MV-4-11 (cell line): ENCODE measurements at places on chromosomes 4 and X.

DNA sequence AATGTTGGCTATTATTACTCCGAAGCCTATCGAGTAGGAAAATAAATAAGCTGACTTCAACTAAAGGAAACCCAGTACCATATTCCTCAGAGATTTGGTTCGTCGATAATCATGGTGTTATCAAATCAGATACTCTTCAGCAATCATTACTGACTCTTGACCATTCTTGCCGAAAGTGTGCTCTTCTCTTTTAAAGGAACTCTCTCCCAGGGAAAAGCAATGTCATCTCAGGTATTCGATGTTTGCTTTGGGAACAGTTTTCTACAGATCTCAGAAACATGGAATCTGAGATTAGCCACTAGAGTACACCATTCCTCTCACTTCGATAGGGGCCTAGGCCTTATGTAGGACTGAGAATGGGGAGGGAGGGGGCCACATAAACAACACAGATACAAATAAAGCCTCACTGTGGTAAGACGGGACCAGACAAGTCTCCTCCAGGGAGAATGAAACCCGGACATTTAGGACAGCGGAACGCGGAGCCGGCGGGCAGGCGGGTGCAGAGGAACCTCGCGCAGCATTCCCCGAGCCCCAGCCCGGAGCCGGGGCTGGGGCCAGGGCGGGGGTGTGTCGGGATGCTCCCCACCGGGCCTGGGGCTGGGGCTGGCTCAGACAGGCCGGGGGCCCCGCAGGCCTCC, 581 bp downstream of the DNAJB14 start:
- no peak for DNase-seq

DNA sequence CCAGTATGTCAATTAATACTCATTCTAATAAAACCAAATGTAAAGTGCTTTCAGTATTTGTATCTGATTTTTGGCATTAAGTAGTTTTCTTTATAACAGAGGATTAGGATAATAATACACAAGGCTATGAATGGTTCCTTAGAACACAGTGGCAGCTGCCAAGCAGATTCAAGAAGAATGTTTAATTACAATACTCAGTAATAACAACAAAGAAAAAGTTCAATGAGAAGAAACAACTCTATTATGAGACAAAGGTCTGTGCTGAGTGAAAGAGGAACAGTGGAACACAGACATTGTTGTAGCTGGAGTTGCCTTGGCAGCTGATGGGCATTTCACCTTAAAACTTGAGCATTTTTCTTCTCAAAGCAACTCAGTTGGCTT, 502.6 kb upstream of the NR3C2 start:
- no peak for DNase-seq

DNA sequence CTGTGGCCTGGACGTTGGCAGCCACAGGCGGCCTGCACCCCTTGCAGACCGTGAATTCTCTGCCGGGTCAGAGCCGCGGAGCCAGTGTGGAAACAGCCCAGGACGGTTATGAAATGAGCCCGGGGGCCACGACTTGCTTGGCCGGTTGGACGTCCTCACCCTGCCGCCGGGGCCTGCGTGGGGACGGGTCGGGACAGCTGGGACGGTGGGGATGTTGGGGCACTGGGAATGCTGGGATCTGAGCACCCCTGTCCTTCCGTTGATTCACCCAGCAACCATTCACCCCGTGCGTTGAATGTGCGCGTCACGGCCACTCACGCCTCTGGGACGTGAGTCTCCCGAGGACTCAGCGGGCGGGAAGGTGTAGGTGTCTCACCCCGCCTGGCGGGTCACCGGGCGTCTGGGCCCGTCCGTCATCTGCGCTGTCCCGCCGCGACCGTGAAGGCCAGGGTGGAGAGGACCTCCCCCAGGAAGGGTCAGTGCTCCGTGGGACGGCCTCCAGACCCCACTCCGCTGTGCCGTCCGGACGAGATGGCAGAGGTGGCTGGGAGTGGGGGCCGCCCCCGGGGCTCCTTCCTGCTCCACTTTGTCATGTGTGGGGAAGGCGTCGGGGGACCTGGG, 4.5 kb upstream of the PLCXD1 start:
- DNase-seq = no peak

DNA sequence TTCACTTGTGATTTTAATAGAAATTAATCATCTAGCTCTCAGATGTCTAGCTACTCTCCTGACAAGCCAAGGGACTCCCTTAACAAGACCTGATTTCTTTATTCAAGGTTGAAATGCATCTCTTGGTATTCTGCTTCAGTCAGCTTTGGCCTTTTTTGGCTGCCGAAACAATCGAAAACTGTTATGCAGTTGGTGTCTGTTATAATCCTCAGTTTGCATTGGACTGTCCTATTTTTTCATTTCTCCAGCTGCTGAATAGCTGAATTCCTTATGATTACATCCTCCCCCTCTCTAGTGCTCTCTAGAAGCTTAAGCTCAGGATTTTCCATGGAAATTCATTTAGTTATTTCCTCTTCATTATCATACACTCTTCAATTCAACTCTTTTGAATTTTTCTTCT, 177.2 kb downstream of the TRIML1 start:
- no peak for DNase-seq

DNA sequence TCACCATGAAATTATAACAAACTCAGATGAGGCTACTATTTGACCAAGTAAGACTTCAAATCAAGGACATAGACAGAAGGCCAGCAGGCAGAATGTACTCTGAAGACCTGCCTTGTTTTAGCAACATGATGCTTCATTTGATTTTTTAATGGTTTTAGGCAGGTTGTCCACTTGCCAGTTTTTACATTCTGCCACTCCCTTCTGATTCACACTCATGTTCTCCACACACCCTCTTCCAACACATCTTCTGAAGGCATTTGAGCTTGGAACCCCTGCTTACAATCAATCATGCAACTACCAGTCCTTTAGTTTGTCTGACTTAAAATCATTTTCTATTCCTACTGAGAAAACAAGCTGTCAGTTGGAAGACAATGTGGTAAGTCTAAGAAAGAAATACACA, 114.9 kb upstream of the SMIM31 start:
- no peak for DNase-seq

DNA sequence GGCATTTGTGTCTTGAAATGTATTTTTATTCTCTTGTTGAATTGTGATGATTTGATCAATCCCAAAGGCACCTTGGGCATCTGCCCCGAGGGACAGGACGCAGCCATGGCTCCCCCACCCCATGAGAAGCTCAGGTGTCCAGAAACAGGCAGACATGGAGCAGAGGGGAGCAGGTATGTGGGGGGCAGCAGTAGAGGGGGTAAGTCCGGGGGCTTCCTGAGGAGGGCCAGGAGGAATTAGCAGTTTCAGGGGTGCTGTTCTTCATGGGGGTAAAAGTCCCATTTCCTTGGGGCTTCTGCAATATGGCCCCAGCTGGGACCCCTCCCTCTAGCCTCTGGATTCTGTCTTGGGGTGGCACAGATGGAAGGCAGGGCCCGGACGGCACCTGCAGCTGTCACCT, 67.0 kb upstream of the HMX1 start:
- DNase-seq = no peak

DNA sequence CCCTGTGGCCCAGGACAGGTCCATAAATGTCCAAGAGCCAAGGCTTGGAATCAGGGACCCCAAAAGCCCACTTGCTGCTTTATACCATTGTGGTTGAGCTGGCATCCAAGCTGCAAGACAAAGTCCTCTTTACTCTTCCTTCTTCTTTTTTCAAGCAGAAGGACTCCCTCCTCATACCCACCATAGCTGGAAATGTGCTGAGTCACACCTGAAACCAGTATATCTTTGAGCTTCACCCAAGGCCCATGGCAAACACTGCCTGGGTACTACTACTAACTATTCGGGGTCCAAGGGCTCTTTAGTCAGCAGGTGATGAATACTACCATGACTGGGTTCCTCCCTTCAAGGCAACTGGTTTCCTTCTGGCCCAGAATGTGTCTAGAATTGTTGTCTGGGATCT, 37.3 kb upstream of the NMU start:
- DNase-seq = no peak

- DNase-seq = peak; percentile 91
Observed at GRCh38 chrX:53474707-53475106, 40.5 kb upstream of the HSD17B10 start.

DNA sequence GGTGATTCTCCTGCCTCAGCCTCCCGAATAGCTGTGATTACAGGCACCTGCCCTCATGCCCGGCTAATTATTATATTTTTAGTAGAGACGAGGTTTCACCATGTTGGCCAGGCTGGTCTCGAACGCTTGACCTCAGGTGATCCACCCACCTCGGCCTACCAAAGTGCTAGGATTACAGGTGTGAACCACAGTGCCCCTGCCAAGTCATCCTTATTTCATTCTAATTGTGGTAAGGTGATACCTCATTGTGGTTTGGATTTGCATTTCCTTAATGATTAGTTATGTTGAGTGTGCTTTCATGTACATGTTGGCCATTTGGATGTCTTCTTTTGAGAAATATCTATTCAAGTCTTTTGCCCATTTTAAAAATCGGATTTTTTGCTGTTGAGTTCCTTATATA, 93.0 kb downstream of the USP9X start:
- DNase-seq = no peak

DNA sequence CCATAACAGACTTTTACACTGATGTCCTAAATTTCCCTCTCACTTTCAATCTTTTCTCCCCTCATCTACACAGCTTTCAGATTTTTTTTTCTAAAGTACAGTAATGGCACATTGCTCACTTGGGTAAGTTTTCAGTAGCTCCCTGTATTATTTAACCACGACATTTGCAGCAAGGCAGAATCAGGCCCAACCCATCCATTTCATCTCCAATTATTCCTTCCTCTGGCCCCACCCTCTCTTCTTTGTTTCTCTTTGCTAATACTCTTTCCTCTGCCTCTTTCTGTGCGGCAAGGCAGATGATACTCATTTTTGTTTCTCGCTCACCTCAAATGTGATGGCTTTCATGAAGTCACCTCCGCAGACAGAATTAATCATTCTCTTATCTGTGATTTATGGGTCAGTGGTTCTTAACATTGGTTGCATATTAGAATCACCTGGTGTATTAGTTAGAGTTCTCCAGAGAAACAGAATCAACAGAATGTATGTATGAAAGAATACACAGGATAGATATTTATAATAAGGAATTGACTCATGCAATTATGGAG, 43.4 kb upstream of the GATB start:
- DNase-seq = no peak
